ENCODE measurements at places on chromosomes 2 and 18. TPM values are rescaled to one million over a fixed set of nuclear protein-coding genes. Genes with fewer than 3 reads are reported as not detected.

DNA sequence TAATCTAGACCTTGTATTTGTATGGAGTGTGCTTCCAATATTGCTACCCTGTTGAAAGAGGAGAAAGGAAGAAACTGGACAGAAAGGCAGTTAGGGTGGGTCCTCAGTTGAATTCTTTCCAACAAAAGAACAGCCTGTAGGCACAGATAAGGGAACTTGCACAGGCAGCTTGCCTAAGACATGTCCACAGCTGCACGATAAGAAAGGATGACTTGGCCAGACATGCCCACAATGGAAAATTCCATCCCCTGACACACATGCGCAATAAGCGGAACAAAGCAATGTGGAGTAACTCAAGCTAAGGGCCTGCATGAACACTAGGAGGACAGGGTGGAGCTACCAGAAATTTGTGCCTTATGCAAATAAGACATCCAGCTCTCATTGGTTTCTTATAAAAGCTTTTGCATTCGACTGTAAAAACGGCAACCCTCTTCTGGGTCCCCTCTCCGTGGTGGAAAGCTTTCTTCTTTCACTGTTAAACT is 1084.7 kb upstream of the NXPH2 start:
- no peak overlapping the region for H3K4me3 ChIP-seq
- DNase-seq = no peak
- no peak overlapping the region for H3K27ac ChIP-seq
- H3K4me1 ChIP-seq = no peaks in the 10 kb centered on the region
- H3K27me3 ChIP-seq = no peaks in the 10 kb centered on the region

GRCh38 chr2:220227266-220227920 is 600.0 kb downstream of the SLC4A3 start:
- no peak overlapping the region for H3K4me3 ChIP-seq
- H3K4me1 ChIP-seq = no peaks in the 10 kb centered on the region
- H3K36me3 ChIP-seq = no peaks in the 10 kb centered on the region
- no peak overlapping the region for H3K27ac ChIP-seq
- H3K27me3 ChIP-seq = no peaks in the 10 kb centered on the region
- DNase-seq = no peak

DNA sequence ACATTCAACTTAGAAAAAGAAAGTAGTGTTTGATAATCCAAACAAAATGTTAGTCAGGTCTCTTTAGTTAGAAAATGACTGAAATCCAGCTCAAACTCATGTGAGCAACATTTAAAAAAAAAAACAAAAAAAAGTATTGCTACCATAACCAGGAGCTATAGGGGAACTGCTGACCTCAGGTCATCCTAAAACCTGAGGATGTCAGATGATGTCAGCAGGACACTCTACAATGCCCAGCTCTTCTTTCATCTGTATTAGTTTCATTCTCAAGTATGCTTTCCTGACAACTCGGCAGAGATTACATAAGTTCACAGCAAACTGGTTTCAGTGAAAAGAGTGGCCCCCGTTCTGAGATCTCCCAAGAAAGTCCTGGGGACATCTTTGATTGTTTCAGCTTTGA is 4.2 kb upstream of the ESCO1 start:
- H3K4me3 ChIP-seq = no peak overlapping the region
- peak overlapping the region; percentile 29 for H3K27ac ChIP-seq
- no peaks in the 10 kb centered on the region for H3K27me3 ChIP-seq
- no peak for DNase-seq
- H3K4me1 ChIP-seq = peaks cover 18% of the 10 kb centered on the region
- H3K36me3 ChIP-seq = peaks cover 6% of the 10 kb centered on the region

DNA sequence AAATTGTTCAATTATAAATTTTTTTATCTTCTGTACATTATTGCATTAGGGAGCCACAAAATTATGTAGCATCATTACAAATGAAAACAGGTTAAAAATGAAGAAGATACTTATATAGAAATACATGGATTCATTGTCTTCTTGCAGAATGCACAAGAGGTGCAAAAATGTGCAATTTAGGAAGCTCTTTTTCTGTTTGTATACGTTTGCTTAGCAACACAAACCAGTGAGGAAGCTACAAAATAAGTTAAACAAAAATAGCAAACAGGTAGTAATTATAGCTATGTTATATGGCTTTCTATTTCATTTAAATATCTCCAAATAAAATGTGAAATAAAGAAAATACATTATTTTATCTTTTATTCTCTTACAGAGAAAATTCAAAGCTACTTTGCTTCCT is 177.6 kb upstream of the SESTD1 start:
- no peak overlapping the region for H3K27ac ChIP-seq
- H3K4me3 ChIP-seq = no peak overlapping the region
- no peaks in the 10 kb centered on the region for H3K36me3 ChIP-seq
- H3K27me3 ChIP-seq = peaks cover 12% of the 10 kb centered on the region
- H3K4me1 ChIP-seq = no peaks in the 10 kb centered on the region
- no peak for DNase-seq

DNA sequence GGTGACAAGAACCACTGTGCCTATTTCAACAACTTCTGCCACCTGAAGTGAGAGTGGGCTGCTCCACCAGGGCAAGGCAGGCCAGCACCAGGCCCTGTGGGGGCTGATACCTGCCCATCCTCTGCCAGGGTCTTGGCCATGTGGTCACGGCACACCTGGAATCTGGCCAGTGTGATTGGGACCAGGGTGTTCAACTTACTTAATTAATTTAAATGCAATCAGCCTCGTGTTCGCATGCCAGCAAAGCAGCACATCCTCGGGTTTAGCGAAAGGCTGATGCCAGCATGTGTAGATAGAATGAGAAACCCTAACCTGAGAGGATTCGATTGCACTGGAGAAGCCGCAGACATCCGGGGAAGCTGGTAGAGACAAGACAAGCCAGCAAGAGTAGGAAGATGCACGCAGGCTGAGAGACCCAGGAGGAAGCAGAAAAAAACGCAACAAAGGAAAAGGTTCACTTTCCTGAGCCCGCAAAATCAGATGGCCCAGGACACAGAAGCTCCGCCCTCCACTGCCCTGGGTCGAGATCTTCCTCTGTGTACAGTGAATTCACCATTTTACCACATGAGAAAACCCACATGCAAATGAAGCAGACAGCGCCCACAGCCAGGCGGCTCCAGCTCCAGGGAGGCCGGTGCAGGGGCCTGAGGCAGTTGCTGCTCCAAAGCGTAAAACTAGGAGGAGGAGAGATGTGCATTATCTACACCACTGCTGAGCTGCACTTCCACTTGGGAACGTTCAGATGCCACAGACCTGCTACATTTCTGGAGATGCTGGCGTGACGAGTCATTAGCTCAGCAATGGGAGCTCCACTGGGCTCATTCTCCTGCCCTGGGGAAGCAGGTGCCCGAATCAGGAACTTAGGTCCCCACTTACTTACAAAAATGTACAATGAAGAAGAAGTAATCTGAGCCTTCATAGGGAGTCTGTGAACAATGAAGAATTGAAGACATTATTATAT is 92.1 kb downstream of the TMEM18 start:
- peak overlapping the region; percentile 81 for H3K4me3 ChIP-seq
- peak overlapping the region; percentile 79 for H3K27ac ChIP-seq
- peaks cover 14% of the 10 kb centered on the region for H3K4me1 ChIP-seq
- H3K27me3 ChIP-seq = peaks cover 34% of the 10 kb centered on the region
- no peak for DNase-seq

DNA sequence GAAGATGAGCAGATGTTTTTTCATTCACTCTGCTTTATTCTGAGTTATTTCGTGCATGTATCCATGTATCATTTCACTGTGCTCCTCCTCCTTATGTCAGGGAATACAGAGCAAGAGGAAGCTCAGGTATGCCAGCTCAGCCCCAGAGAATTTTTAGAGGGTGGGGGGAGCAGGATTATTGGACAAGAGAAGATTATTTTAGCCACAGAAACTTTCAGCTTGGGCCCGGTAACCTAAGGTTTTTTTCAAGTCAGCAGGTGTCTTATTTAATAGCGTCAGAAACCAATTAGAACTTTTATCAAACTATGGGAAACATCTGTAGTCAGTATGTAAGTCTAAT is 232.9 kb upstream of the SIX3 start:
- peaks cover 10% of the 10 kb centered on the region for H3K4me1 ChIP-seq
- H3K4me3 ChIP-seq = peak overlapping the region; percentile 19
- H3K36me3 ChIP-seq = no peaks in the 10 kb centered on the region
- H3K27me3 ChIP-seq = no peaks in the 10 kb centered on the region
- H3K27ac ChIP-seq = no peak overlapping the region

- H3K4me3 ChIP-seq = no peak overlapping the region
- H3K36me3 ChIP-seq = no peaks in the 10 kb centered on the region
- no peaks in the 10 kb centered on the region for H3K27me3 ChIP-seq
Observed at GRCh38 chr18:11974741-11975325, 6.5 kb upstream of the IMPA2 start.

GRCh38 chr2:54597153-54597848 is 126.2 kb upstream of the EML6 start:
- no peaks in the 10 kb centered on the region for H3K27me3 ChIP-seq
- H3K27ac ChIP-seq = peak overlapping the region; percentile 92
- DNase-seq = no peak
- H3K4me3 ChIP-seq = peak overlapping the region; percentile 87
- peaks cover 3% of the 10 kb centered on the region for H3K36me3 ChIP-seq

The FNDC4 gene
- not detected for total RNA-seq

The MDH1B gene
- total RNA-seq = not detected

DNA sequence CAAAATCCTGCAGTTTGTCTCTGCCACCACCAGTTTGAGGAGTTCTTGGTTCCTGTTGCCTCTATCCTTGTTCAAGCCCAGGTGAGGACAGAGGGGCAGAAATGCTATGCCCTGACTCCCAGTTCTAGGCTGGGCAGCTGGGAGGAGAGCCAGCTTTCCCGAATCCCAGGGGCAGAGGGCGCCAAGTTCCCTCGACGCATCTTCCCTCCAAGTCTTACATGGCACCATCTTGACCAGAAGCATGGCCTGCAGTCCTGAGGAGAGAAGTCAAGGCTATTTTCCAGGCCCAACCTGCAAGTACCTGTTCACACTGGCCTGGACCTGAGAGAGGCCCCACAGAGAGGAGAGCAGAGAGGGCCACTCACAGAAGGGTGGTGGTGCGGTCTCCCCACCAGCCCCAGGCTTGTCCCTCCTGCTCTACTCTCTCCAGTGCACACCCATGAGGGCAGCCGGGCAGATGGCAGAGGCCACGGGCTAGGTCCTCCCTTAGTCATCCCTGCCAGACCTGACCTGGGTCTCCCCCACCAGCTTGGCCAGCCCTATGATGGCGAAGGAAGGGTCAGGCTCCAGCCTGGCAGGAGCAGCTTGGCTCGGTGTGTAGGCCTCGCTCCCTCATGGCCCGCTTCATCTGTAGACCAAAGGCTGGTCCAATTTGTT is 115.7 kb upstream of the MSTN start:
- peaks cover 7% of the 10 kb centered on the region for H3K4me1 ChIP-seq
- no peak for DNase-seq
- H3K4me3 ChIP-seq = no peak overlapping the region
- peaks cover 34% of the 10 kb centered on the region for H3K27me3 ChIP-seq

GRCh38 chr2:167492486-167492885 is 604.2 kb downstream of the XIRP2 start:
- H3K36me3 ChIP-seq = no peaks in the 10 kb centered on the region
- no peak overlapping the region for H3K27ac ChIP-seq
- DNase-seq = no peak
- H3K4me3 ChIP-seq = no peak overlapping the region
- no peaks in the 10 kb centered on the region for H3K27me3 ChIP-seq
- H3K4me1 ChIP-seq = no peaks in the 10 kb centered on the region

- no peaks in the 10 kb centered on the region for H3K27me3 ChIP-seq
- peaks cover 44% of the 10 kb centered on the region for H3K4me1 ChIP-seq
- peak overlapping the region; percentile 86 for H3K27ac ChIP-seq
- H3K36me3 ChIP-seq = no peaks in the 10 kb centered on the region
- DNase-seq = no peak
Observed at GRCh38 chr18:76376668-76377358, 118.2 kb downstream of the ZNF516 start.

GRCh38 chr2:233410196-233410760 is 56.0 kb downstream of the DGKD start:
- peak overlapping the region; percentile 53 for H3K4me3 ChIP-seq
- H3K27ac ChIP-seq = peak overlapping the region; percentile 94
- H3K4me1 ChIP-seq = peaks cover 56% of the 10 kb centered on the region
- H3K36me3 ChIP-seq = no peaks in the 10 kb centered on the region

The AMMECR1L gene
- total RNA-seq = 15.6 TPM

DNA sequence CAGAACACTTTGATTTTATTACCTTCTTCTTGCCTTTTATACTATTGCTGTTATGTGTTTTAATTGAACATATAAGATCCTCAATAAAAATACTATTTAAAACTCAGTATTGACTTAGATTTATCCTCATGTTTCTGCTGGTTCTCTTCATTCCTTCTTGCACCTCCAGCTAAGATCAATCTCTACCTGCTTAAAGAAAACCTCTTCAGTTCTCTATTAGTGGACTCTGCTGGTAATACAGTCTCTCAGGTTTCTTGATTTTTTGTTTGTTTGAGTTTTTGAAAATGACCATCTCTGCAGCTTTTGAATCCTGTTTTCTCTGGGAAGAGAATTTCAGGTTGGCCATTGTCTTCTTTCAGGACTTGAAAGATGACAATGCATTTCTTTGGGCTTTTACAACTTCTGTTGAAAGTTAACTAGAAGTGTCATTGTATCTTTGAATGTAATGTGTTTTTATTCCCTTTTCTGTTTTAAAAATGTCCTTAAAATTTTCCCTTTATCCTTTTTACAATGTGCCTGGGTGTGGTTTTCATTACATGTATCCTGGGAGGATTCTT is 29.8 kb upstream of the TMEM131 start:
- H3K4me1 ChIP-seq = peaks cover 26% of the 10 kb centered on the region
- no peak for DNase-seq
- H3K27me3 ChIP-seq = peaks cover 34% of the 10 kb centered on the region
- no peak overlapping the region for H3K27ac ChIP-seq
- H3K4me3 ChIP-seq = no peak overlapping the region

DNA sequence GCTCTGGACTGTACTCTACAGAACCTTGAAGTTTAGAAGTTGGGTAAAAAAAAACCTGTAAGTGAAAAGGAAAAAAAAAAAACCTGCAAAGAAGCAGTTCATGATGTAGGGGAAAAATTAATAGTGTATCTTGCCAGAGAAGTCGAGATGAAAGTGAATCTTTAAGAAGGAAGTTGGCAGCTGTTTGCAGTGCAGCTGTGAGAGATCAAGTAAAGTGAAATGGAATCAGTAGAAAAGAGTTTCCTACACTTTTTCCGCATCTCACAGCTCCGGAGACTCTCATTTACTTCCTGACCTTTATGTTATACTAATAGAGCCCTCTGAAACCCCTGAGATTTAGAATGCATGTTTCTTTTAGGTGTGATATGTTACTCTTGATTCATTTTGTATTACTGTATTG is 19.2 kb downstream of the RNMT start:
- peak overlapping the region; percentile 32 for H3K27ac ChIP-seq
- H3K4me3 ChIP-seq = no peak overlapping the region
- H3K36me3 ChIP-seq = peaks cover 29% of the 10 kb centered on the region

DNA sequence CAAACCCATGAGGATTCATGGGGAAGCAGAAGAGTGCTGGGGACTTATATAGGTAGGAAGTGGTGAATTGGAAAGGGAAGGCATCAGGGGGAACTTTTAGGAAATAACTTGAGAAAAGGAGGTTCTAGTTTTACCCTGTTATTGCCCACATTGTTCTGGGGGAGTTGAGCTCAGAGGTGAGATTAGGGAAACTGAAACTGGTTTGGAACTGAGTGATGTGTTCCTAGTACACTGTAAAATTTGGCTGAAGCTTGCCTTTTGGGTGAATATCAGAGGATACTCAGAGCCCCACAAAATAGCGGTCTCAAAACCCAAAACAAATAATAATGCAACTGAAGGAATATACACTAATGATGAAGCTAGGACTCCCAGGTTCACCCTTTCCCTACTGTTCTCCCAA is 39.6 kb upstream of the APOB start:
- no peaks in the 10 kb centered on the region for H3K36me3 ChIP-seq
- H3K27me3 ChIP-seq = no peaks in the 10 kb centered on the region
- no peaks in the 10 kb centered on the region for H3K4me1 ChIP-seq
- no peak for DNase-seq
- no peak overlapping the region for H3K27ac ChIP-seq

The RAMP1 gene
- total RNA-seq = 1.6 TPM

Data from T-helper 17 cell (primary cell).